ENCODE measurements at places on chromosomes 11 and 22.

DNA sequence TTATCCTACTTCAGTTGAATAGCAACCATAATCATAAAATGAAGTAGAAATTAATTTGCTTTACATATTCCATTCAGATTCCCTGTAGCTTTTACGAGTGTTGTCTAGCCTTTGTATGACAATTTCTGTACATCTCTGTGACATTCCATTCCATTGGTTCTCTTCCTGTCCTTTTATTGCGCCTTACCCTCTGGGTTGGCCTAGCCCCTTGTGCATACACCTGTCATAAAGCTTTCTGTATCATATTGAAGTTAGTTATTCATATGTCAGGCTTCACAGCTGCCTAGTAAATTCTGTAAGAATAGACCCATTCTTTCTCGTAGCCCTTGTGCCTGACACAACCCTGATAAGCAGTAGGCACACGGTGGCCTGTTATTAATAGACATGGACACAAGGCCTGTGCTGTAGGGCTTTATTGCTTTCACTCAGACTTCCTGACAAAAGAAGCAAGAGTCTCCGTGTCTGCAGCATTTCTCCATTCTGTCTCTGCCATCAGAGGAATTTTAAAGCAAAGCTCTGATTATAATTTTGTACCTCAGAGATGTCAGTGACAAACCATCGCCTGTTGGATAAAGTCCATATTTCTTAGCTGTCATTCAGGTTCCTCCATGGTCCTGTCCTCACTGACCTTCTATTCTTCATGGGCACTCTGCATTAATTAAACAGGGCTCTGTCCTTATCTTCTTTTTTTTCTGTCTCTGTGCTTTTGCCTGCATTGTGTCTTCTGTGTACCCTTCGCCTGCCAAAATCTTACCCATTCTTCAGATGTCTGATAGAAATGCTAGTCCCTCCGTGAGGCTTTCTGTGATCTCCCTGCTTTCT, 49.4 kb downstream of the BID start:
- no peak for DNase-seq

DNA sequence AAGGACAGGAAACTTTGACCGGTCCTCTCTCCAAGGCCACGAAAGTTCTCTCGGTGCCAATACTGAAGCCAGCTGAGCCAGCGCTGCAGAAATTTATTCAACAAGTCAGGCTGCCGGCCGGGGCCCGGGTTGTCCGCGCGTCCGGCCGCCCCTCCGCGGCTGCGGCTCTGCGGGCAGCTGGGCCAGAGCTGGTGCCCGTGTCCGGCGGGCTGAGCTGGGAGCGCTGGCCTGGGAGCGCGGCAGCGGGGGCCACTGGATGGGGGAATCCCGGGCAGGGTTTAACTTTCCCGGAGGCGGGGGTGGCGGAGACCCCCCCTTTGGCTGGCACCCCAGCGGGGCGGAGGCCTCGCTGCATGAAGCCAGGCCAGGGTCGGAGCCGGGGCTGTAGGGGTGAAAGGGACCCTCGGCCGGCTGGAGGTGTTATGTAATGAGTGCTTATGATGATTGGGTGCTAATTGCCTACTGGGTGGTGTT, 12.3 kb upstream of the CACNA1I start:
- no peak for DNase-seq

DNA sequence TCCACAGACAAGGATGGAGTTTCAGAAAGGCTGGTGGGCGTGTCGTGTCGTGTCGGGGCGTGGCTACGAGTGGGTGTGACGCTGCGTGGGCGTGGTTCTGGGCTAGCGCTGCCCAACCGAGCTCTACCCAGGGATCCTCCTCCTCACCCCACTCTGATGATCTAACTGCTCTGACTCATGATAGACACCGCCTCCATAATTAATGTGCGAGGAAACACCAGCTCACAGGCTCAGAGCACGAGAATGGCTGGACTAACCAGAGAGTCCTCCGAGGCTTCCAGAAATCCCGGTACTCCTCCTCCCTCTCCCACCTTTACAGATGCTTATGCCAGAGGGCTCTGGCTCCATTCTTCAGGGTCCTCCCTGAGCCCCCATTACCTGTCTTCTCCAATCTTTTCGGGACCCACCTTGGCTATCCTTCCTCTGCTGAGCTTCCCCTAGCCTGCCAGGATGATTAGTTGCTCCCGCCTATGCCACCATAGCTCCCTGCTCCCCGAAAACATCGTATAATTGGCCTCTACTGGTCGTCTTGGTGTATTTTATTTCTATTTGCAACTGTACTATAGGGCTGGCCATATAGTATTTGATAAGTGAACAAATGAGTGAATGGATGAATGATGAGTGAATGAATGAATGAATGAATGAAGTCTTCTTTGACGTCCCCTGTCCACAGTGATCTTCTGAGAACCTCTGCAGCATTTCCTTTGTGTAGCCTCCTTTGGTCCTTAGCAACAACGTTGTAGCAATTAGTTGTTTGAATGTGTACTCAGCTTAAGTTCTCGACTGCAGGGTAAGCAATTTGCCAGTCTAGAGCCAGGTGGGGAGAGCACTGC, 21.7 kb downstream of the TMPRSS13 start:
- DNase-seq: no peak

GRCh38 chr11:87628026-87628580, 547.1 kb downstream of the RAB38 start:
- DNase-seq: no peak

GRCh38 chr22:31250740-31251600, 38.9 kb downstream of the LIMK2 start:
- DNase-seq: no peak
